Stimulated activated CD4-positive, alpha-beta T cell treated with anti-CD3 and anti-CD28 coated beads, Interleukin-4, amount 100 ng/mL, for 1 hour (primary cell): ENCODE measurements at places on chromosomes 16 and 17.

GRCh38 chr16:9908613-9909012 lies 273.6 kb downstream of the GRIN2A start:
- no peak for DNase-seq

GRCh38 chr17:5838661-5839300 lies 231.4 kb upstream of the WSCD1 start:
- DNase-seq = no peak

DNA sequence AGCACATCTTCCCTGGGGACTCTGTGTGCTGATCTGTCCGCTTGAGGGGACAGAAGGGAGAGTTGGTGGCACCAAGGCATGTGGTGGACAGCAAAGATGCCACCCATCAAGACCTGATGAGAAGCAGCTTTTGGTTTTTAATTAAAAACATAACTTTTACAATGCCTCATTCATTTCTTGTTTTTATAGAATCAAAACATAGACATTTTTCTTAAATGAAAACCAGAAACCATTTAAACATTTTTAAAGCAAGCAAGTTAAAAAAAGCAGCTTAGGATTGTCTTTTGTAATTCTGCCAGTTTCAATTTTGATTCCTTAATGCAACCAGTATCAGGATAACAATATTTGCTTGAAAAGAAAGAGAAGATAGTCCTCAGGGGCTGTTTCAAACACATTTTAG lies 123.7 kb upstream of the AXIN2 start:
- DNase-seq = no peak

DNA sequence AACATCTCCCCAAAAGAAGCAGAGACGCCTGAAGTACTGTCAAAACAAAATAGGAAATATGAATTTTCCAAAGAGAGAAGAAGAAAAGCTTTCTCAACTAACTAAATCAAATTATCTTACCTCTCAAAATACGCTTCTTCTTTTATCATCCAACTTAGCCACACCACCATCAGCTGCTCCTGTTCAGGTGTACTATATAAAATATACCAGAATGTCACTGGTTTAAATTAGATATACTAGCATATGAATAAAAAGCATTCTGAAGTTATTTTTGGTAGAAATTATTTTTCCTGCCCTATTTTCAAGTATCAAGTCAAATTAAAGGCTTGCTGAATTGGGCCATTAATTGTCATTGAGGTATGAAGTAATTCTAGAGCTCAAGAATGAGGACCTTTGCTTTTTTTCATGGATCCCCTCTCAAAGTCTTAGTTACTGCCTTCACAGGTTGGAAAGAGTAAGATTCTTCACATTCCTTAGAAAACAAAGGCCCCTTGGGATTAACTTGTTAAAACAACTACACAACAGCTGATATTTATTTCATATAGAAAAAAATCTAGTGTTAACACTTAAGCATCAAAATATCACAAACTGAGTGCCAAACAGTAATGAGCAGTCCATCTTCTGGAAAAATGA lies 30.1 kb downstream of the INTS2 start:
- no peak for DNase-seq

GRCh38 chr17:51185763-51186332 lies 19.6 kb downstream of the NME2 start:
- no peak for DNase-seq

GRCh38 chr16:81096715-81097208 lies 567 bp upstream of the GCSH start:
- DNase-seq = no peak

- DNase-seq = no peak
These were observed 41.8 kb downstream of the GAS7 start for GRCh38 chr17:10156599-10156947.

DNA sequence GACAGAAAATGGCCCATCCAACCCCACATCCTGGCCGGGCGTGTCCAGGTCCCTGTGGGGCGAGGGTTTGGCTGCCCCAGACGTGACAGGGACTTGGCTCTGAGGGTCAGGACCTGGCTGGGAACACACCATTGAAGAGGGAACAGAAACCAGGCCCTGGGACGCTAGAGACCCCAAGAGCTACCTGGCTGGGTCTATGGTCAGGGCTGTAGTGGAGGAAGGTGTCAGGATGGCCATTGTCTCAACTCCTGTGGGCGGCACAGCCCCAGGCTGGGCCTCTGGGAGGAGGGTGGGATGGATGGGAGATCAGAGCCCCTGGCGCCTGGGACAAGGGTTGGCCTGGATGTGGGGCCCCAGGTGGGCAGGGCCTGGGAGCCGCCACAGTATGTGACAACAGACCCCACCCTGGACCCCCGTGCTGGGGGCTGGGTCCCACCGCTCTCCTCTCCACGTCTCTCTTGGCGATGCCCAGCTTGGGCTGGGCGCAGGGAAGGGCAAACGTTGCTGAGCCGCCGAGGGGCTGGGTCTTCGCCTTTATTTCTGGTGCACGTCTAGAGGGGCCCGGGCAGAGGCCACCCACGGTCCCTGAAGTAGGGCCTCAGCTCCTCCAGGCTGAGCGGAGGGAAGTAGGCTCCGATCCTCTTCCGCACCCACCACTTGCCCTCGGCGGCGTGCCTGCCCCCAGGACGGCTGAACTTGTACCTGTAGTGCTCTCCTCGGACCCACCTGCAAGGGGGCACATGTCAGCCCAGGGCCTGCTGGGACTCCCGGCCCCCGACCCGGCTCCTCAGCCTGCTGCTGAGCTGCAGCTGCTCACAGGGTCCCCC lies 53.7 kb upstream of the GNG13 start:
- no peak for DNase-seq

DNA sequence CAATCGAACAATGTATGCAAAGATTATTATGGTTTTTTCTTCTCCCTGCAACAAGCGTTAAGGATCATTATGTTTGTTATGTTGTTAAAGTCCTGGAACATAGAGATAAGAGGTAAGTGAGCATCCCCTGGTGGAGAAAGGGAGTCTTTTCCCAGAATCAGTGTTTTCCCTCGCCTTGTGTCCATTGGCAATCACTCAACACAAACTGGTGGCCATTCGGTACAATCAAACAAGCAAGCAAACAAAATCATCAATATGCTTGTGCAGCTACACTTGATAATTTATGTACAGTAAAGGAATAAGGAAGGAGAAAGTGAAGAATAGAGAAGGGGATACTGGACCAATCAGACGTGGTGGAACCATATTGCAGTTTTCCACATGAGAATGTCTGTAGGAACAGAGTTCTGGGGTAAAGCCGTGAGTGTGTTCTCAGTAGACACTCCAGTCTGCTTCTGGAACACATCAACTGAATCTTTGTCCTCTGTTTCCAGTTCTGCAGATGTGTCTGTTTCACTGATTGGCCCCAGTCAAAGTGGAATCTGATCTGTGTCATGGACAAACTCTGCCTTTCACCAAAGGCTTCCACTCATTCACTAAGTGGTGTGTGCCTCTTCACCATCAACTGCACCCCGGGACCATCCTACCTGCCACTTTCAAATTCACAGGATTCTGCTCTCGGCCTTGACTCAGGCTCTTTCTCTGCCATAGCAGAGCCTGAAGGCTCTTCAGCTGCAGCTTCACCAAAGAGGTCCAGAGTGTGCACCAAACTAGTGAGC lies 169.5 kb downstream of the AHSP start:
- no peak for DNase-seq

- DNase-seq = peak; percentile 82
These were observed 2.3 kb downstream of the PIEZO1 start for GRCh38 chr16:88782454-88783390.

DNA sequence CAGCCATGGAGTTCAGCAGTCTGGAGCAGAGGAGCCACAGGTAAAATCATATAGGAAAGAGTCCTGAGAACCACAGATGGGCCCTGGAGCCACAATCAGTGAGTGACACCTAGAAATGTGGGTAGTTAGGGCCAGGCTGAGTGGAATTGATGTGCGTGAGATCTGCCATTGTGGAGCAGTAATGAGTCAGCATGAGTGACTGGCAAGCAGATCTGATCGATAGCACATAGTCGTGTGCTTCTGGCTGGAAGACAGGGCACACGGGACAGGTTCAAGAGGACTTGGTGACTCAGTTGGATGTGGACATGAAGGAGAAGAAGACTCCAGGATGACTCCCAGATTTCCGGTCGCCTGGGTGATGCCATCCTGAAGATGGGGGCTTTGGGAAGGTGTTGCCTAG lies 12.3 kb downstream of the ADORA2B start:
- DNase-seq = no peak

GRCh38 chr16:28923652-28924398 lies 1.2 kb downstream of the RABEP2 start:
- no peak for DNase-seq

DNA sequence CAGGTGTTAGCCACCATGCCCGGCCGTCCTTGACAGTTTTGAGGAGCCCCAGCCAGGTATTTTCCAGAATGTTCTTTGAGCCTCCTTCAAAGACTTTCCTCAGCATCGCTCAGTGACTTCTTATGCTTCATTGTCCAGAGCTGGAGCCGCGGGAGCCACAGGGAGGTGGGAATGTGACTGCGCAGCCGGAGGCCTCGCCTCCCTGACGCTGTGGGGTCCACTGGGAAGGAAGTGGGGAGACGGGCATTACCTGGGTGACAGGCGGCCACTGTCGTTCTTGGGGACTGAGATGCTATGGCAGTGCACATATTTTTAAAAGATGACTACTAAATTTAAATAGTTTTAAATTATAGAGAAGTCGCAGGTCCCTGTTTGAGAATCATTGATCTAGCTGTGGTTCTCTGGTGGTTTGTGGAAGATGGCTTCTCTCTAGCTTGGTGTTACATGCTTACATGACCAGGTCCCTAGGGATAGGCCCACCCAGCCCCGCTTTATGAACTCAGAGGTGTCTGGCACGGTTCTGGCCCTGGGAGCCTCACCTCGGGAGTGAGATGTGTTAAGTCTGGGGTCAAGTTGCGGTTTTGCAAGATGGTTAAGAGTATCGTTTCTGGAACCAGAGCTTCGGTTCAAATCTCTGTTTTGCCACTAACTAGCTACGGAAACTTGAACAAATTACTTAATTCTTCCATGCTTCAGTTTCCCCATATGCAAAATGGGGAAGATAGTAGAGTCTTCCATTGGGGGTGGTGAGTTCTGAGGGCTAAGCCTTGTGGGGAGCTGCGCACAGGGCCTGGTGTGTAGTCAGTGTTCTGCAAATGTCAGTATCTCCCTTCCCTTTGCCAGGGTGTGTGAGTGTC lies 53.0 kb downstream of the ATP2C2 start:
- DNase-seq = no peak

DNA sequence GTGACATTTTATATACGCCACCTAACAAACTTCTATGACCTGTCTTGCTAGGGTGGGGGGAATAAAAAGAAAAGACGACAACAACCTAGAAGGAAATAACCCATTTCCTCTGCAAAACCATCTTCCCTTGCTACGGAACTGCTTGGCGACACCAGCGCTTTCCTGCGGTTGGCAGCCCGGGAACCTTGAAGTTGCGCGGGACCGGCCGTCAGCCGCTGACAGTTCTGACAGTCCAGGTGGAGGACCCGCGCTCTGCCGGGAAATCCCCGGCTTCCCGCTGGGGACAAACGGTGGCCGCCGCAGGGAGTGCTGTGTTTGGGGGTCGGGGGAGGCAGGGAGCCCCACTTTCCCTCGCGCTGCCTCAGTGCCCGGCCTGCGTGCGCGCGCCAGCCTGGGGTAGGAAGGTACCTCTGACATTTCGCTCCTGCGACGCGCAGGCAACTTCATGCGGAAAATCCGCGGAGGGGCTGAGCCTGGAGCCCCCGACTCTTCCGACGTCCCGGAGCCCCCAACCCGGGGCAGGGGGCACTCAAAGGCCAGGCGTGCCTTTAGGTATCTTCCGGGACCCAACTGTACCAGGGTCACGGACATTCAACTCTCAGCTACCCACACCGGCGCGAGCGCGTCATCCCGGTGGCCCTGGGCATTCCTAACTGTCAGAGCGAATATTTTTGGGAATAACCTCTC lies 516 bp downstream of the SLC16A6 start:
- DNase-seq = peak; percentile 51

DNA sequence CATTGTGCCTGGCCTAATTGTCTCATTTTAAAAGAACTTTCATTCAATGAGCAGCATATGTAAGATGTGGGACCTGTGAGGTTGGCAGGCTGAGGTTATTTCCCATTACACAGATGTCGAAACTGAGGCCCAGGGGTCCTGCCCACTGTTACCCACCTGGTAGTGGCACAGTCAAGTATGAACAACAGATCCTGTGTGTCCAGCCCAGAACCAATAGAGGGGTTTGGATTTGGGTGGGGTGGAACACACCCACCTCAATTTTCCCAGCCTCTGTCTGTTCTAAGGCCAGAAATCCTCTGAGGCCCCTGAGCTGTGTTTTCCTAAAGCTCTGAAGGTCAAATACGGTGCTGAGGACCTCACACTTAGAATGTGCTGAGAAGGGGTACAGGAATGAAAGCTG lies 179.5 kb downstream of the XYLT1 start:
- no peak for DNase-seq

- DNase-seq = no peak
These were observed 21.5 kb upstream of the BRCA1 start for GRCh38 chr17:43146649-43147048.

DNA sequence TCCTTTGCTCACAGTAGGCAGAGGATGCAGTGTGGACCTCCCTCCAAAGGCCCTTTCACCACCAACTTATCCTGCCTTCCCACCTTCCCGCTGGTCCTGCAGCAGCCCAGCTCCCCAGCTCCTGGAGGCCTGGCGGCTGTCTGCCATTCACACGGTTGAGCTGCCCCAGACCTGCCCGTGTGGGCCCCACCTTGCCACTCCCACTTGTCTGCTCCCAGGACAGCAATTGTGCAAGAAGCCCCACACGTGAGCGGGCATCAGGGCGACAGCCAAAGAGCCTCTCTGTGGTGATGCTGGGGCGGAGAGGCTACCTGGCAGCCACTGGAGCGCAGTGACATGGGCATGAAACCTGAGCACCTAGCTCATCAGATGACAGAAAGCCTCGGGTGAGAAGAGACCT lies 248.6 kb upstream of the MAF start:
- no peak for DNase-seq

- no peak for DNase-seq
These were observed 443 bp downstream of the TEDC2 start for GRCh38 chr16:2460391-2460713.

DNA sequence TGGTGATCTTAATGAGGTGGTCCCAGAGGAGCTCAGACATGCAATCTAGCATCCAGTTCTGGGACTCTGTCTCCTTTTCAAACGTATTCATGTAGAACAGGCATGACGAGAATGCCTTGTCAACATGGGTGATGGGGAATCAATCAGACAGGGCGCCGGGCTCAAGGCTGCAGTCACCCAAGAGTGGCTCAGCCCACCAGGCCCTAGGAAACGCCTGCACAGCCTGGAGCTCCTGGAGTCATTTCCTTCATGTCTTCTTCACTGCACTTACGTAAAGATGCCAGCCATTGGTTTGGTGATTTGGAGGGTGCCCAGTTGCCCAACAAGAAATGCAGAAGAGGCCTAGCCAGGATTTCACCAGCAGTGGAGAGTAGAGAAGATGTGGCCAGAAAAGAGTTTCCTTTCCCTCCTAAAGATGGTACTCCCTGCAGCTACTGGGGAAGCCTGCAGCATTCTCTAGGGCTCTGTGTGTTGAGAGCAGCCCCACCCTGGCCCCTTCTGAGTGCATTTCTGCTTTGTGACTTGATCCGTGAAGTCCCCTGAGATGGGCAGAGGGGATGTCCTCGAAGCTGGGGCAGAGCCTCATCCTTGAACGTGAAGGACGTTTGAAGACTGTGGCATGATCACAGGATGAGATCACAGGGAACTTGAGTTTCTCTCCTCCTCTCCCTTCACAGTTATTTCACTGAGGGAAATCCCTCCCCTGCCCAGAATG lies 24.0 kb upstream of the STH start:
- no peak for DNase-seq
